ENCODE measurements at places on chromosomes 3 and 15.

- no peak for DNase-seq
These were observed 8.2 kb upstream of the GRIP2 start for GRCh38 chr3:14548321-14548729.

- DNase-seq: no peak
These were observed 372.5 kb downstream of the IL20RB start for GRCh38 chr3:137330246-137330645.

DNA sequence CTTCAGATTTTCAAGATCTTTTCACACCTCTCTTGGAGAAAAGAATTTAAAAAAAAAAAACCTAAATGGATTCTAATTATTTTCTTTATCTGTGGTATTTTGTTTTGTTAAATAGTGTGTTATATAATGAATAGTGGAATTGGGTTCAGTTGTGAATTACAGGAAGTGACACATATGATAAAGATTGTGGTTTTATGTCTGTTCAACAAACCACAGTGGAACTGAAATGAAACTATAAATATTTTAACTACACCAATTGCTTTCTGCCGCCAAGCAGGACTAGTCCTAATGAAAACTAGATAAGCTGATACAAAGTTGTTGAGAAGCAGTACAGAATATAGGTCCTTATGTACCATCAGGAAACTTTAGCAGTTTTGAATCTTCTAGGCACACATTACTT lies 121.6 kb downstream of the UBE2E2 start:
- DNase-seq: no peak

GRCh38 chr3:64943866-64944265 lies 256.1 kb upstream of the ADAMTS9 start:
- no peak for DNase-seq

GRCh38 chr3:44511238-44511566 lies 33.7 kb upstream of the ZNF445 start:
- no peak for DNase-seq

DNA sequence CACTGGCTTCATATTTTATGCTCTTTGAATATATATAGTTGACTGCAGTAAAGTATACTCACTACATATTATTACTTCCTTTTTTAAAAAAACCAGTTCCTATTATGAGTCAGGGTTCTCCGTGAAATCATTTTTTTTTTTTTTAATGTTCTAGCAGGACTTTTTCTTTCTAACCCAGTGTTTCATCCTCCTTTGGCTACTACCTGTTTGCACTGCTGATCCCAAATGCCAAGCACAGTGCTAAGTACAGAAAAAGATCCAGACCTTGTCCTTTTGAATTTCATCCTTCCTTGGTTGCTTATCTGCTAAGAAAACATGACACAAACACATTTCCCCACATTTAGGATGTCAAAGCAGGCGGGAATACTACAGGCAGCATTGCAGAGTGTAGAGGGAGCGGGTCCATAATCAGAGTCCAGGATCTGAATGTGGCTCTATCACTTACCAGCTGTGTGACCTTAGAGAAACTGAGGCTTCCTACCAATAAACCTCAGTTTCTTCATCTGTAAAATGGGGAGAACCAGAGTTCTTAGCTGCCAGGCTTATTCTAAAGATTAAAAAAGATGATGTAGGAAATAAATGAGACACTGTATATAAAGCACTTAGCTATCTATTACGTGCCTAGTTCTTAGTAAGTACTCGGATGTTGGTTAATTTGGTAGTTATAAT lies 37.2 kb upstream of the ANPEP start:
- no peak for DNase-seq

All from stimulated activated CD8-positive, alpha-beta memory T cell treated with anti-CD3 and anti-CD28 coated beads, Interleukin-4, amount 100 ng/mL, for 1 hour (primary cell).